ENCODE measurements at places on chromosomes 12 and 14.

GRCh38 chr12:30783946-30784345 lies 29.2 kb upstream of the CAPRIN2 start:
- DNase-seq, result no peak

- DNase-seq, result no peak
Measured at GRCh38 chr12:57716305-57716704, 22.2 kb downstream of the AGAP2 start.

DNA sequence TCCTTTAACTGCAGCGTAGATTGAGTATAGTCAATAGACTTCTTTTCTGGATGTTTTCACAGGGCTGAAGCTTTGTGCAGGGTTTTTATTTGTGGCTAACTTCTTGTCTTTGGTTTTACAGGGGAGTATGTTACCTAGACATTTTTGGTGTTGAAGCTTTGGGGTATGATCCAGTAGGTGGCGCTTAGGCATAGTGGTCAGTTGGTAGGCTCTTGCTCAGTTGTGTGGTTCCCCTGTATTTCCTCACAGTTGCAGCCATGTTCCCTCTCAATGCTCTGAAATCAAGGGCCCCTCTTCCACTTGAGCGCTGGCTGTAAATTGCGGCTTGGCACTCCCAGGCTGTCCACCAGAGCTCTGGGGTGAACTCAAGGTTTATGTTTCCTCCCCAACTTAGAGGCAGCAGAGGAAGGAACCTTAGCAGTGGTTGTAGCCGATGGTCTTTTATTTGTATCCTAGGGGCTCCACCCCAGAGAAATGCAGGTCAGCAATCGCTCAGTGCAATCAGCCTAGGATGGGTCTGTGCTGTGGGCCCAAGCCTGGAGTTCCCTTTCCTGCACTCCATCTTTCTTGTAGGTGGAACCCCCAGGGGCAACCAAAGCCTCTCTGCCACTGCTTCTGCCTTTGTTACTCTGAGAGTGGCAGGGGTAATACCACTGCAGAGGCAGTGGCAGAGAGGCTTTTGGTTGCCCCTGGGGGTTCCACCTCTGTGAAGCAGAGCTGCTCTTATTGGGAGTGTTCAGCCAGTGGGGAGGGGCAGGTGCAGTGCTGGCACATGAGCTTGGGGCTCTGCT lies 55.1 kb downstream of the CMAS start:
- no peak for DNase-seq

DNA sequence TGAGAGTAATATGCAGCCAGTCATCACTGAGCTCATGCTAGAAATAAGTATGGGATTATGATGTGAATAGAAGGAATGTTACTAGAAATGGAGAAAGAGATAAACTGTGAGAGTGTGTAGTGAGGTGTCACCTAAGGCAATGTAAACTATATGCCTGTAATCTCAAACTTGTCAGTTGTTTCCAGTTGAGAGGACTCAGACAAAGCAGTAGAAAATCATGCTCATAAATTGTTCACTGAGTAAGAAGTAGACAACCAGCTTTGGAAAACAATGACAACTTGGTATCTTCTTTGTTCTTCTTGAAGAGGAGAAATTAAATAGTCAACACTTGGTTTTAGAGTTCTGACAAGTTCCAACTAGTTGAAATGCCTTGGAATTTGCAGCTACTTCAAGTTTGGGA lies 148.5 kb upstream of the OR4E1 start:
- DNase-seq, result no peak

DNA sequence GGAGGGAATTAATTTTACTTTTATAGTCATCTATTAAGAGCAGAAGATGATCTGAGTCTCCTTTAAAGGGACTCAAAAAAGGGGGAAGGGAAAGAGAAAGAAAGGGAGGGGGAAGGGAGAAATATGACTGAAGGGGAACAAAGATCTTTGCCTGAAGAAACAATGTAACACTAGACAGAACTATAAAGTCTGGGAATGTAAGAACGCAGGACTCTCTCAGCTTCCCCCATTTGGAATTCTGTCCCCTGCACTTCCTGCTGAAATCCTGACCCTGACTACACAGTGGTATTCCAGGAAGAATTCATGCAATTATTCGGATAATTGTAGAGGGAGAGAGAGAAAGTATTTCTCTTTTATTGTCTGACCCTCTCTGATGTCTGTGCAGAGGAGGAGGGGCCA lies 8.6 kb upstream of the HOXC11 start:
- DNase-seq, result no peak

DNA sequence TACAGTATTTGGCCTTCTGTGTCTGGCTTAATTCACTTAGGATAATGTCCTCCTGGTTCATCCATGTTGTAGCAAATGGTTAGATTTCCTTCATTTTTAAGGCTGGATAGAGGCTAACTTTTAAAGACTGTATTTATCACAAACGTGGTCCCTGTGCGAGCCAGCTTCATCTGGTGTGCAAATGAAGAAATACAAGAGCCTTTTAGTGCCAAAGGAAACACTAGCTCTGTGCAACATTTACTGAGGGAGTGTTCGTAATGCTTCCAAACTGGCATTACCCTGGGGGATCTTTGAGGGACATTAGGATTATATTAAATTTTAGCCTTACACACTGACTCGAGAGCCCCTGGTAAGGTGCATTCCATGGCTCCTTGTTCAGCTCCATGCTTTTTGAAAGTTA lies 43.0 kb upstream of the SLC38A2 start:
- no peak for DNase-seq

GRCh38 chr14:19974844-19975243 lies 547 bp upstream of the OR4K15 start:
- no peak for DNase-seq

- DNase-seq, result no peak
Measured at GRCh38 chr12:57611108-57611826, at the start of gene ARHGEF25. Gene ARHGEF25 (plus strand): TSS chr12:57611435. CDS start chr12:57611895, 460 bp downstream.

GRCh38 chr14:23045419-23046357 lies 3.7 kb downstream of the PSMB11 start:
- DNase-seq, result no peak

DNA sequence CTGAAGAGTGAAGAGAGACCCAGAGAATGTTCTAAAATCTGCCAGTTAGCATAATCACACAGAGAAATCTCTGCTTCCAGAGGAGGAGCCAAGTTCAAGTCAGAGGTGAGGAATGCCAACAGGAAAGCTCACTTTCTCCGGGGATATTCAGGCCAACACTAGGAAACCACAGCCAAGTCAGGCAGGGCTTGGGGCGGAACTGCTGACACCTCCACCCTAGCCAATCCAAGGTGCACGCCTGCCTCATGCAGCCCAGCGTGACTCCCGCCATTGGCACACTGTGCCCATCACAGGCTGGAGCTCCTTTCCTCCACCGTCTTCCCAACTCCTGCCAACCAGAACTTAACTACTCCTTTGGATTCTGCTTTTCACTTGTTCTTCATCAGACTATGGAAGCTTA lies 374.3 kb upstream of the CCDC196 start:
- no peak for DNase-seq

GRCh38 chr12:90569685-90570084 lies 385.3 kb downstream of the CCER1 start:
- DNase-seq, result no peak

- no peak for DNase-seq
Measured at GRCh38 chr12:1542599-1542998, 51.8 kb downstream of the FBXL14 start.

- no peak for DNase-seq
Measured at GRCh38 chr12:54001283-54002187, 1.6 kb downstream of the HOXC9 start.

- DNase-seq, result no peak
Measured at GRCh38 chr12:119274636-119275065, 59.9 kb upstream of the CCDC60 start.

DNA sequence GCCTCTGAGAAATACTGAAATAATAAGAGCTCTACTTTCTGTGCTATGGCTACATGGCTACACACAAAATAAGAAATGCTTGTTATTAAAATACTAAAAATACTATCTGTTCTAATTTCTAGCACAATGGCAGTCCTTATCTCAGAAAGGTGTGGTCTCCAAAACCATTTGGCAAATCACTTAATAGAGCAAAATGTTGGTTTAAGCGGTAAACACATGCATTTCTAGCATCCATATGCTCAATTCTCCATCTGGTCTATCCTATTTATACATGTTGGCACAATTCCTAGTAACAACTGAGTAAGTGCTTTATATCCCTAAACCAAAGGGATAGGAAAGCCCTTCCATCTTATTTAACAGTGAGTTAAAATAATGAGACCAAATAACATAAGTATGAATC lies 107.0 kb downstream of the PAPLN start:
- no peak for DNase-seq

DNA sequence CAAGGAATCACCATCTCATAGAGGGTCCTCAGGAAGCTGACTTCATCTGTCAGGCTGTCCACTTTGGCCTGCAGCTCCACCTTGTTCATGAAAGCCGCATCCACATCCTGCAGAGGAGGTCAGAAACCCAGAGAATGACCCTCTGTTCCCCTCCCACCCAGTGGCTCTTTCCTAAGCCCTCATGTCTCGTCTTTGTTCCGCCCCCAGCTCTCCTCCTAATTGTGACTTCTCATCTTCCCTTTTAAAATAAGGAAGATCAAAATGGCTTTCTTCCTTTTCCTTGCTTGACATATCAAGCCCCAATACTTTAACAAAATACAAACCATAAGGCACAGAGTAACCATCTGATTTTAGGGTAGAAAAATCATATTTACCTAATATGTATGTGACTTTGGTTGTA lies 4.4 kb downstream of the KRT76 start:
- no peak for DNase-seq
